ENCODE measurements at places on chromosomes 5 and 9.

GRCh38 chr5:111134087-111134486 lies 41.9 kb downstream of the WDR36 start:
- H3K36me3 ChIP-seq: no peaks in the 10 kb centered on the region
- peaks cover 30% of the 10 kb centered on the region for H3K4me1 ChIP-seq
- no peak for DNase-seq
- no peak overlapping the region for H3K4me3 ChIP-seq

GRCh38 chr5:149235841-149236240 lies 35.8 kb upstream of the AFAP1L1 start:
- no peaks in the 10 kb centered on the region for H3K4me1 ChIP-seq
- H3K27ac ChIP-seq: no peak overlapping the region
- DNase-seq: no peak

GRCh38 chr5:28397502-28397941 lies 1359.1 kb upstream of the CDH9 start:
- H3K27ac ChIP-seq: peak overlapping the region; percentile 97
- peaks cover 39% of the 10 kb centered on the region for H3K4me1 ChIP-seq
- no peaks in the 10 kb centered on the region for H3K36me3 ChIP-seq
- peak overlapping the region; percentile 47 for H3K4me3 ChIP-seq
- H3K27me3 ChIP-seq: no peaks in the 10 kb centered on the region
- DNase-seq: no peak

GRCh38 chr9:12604164-12604821 lies 88.9 kb upstream of the TYRP1 start:
- no peak overlapping the region for H3K4me3 ChIP-seq
- DNase-seq: no peak
- no peak overlapping the region for H3K27ac ChIP-seq
- no peaks in the 10 kb centered on the region for H3K4me1 ChIP-seq

DNA sequence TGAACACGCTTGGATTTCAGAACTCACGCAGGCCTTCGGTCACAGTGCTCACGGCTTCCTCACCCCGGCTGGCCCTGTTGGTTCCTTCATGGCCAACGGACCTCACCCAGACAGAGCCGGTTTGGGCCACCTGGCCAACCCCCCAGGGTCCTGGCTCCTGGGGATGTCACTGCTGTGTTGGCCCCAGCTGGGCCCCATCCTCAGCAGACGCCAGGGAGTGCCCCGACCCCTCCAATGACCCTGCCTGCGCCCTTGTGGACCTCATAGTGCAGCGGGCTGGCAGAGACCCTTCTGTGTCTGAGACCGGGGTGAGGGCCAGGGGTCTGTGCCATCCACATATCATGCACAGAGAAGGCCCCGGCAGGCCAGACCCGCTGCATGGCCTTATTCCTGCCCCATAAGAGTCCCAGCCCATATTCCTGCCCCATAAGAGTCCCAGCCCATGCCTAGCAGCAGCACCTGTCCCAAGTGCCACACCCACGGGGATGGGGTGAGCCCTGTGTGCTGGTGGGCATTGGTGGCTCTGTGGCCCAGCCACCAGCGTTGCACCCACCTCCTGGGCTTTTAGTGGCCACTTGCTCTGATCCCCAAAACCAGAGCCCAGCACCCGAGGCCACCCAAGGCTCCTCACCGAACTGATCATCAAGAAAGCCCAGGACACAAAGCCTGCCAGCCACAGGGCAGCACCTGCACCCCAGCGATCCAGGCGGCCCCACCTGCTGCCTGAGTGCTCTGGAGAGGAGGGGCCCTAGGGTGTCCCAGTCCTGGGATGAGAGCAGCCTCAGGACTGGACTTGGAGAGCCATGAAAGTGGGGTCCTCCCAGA lies 1.3 kb upstream of the LPCAT1 start:
- H3K4me3 ChIP-seq: peak overlapping the region; percentile 35
- H3K27ac ChIP-seq: no peak overlapping the region
- no peaks in the 10 kb centered on the region for H3K27me3 ChIP-seq
- no peaks in the 10 kb centered on the region for H3K36me3 ChIP-seq

DNA sequence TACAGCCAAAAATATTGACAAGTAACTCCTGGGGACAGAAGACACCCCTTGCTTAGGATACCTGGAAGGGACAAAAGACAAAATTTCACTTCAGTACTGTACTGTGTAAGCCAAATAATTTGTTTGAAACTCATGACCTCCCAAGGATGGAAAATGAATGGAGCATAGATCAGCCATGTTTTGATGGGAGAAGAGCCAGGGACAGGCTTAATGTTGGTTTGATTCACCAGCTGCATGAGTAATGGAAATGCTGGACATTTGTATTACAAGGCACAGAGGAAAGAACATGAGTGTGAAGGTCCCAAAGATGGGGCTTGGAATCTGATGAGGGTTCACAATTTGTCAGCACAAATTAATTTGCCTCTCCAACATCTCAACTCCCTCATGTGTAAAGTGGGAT lies 122.8 kb downstream of the ENC1 start:
- H3K36me3 ChIP-seq: peaks cover 7% of the 10 kb centered on the region
- peaks cover 47% of the 10 kb centered on the region for H3K4me1 ChIP-seq
- no peak overlapping the region for H3K4me3 ChIP-seq
- DNase-seq: no peak
- H3K27ac ChIP-seq: no peak overlapping the region

- H3K27ac ChIP-seq: no peak overlapping the region
- H3K4me3 ChIP-seq: no peak overlapping the region
- H3K27me3 ChIP-seq: no peaks in the 10 kb centered on the region
- H3K36me3 ChIP-seq: no peaks in the 10 kb centered on the region
Observed at GRCh38 chr5:147317978-147318684, 83.3 kb downstream of the STK32A start.

GRCh38 chr9:97954550-97954989 lies 16.6 kb upstream of the HEMGN start:
- no peak overlapping the region for H3K4me3 ChIP-seq
- H3K27ac ChIP-seq: no peak overlapping the region
- DNase-seq: peak; percentile 5
- H3K27me3 ChIP-seq: peaks cover 58% of the 10 kb centered on the region
- H3K4me1 ChIP-seq: no peaks in the 10 kb centered on the region
- H3K36me3 ChIP-seq: no peaks in the 10 kb centered on the region

Measured in neural crest cell (in vitro differentiated cells).